ENCODE measurements at places on chromosomes 6 and 20.

DNA sequence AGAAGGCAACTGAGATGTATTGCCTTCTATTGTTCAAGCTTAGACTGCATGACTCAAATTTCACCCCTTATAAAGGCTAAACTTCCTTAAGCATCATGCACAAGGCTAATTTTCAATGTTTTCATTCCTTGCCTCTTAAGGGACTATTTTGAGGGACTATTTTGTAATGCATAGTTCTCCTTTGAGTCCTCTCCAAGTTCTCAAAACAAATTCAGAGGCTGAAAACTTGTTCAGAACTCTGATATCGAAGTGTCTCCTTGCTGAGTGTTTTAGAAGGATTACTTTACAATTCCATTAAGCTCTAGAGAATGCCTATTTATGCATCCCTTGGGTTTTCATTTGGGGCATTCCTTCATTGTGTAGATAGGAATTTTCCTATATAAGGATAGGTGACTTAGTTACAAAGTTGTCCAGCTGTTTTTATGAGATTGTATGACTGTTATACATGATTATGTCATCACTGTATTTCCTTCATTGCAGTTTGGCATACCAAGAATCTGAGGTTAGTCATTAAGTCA, 41.7 kb downstream of the COL19A1 start:
- DNase-seq, result no peak

GRCh38 chr6:111941686-111942330, 68.6 kb upstream of the FYN start:
- no peak for DNase-seq

GRCh38 chr6:41428996-41429421, 93.6 kb downstream of the NCR2 start:
- peak; percentile 86 for DNase-seq

DNA sequence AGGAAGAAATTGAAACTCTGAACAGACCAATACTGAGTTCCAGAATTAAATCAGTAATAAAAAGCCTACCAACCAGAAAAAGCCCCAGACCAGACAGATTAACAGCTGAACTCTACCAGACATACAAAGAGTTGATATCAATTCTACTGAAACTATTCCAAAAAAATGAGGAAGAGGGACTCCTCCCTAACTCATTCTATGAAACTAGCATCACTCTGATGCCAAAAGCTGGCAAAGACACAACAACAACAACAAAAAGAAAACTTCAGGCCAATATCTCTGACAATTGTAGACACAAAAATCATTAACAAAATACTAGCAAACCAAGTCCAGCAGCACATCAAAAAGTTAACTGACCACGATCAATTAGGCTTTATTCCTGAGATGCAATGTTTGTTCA, 246.0 kb upstream of the RUNX2 start:
- DNase-seq, result no peak

DNA sequence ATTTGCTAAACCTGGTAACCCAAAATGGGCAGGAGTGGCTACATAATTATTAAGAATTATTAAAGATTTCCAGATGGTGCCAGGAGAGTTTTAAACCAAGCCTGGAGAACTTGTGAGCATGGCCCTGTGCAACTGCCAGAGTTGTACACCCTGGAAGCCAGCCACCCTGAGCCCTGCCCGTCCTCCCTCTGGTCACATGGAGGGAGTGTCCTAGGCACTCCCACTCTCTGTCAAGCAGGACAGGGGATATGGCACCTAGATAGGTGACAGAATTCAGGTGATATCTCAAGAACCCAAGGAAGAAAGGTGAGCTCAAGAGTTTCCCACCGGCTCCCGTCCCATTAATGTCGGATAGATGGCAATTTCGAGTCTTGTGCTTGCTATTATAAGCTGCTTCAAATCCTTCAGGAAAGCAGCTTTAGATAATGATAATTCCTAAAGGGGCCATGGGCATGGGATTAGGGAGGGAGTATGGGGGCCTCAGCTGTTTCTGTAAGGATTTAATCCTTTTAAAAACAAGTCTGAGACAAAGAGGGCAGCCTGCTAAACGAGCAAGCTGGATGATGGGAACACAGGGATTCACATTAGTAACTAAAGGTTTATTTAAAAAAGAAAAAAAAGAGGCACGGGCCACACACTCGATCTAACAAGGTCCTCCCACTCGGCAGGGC, 169.1 kb downstream of the BMP7 start:
- DNase-seq, result no peak

GRCh38 chr6:119224095-119224701, 125.4 kb downstream of the MAN1A1 start:
- no peak for DNase-seq

DNA sequence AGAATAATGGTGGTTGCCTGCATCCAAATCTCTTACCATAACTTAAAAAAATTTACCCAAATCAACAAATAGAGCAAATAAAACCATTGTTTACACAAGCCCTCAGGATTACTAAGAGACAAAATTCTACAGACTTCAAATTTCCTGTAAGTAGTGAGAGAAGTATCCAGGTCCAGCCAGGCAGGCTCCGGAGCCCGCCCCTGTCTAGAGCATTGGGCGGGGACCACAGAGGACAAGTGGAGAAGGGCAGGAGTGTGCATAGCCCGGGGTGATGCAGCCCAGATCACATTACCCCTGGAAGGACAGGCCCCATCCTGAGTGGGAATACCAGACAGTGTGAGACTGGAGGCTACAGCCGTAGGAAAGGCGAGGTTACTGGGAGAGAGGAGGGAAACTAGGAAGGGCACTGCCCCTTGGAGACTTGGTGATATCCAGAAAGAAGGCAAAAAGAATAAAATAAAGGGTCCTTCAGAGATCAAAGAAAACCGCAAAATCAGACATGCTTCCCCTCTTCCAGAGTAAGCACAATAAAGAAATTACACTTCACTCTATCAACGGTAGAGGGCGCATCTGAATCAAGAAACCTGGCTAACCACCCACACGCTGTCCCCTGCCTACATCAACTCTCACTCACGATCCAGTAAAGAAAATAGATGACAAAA, 26.6 kb downstream of the RIN2 start:
- peak; percentile 79 for DNase-seq

GRCh38 chr20:64119681-64120341, 12.4 kb upstream of the NPBWR2 start:
- DNase-seq, result peak; percentile 28
